ENCODE measurements at places on chromosomes 5 and 9. TPM values are rescaled to one million over a fixed set of nuclear protein-coding genes. Genes with fewer than 3 reads are reported as not detected.

Gene SCGB3A2
- total RNA-seq = not detected

Gene GARIN3
- not detected for total RNA-seq

Gene ANKRD18B
- 1.5 TPM for total RNA-seq

Gene SPOCK1
- not detected for total RNA-seq

Gene LCN15
- total RNA-seq = not detected

Gene ACER2
- total RNA-seq = 1.8 TPM

Gene C9orf57
- not detected for total RNA-seq

Gene ANXA6
- total RNA-seq = 307 TPM

- H3K27me3 ChIP-seq = no peaks in the 10 kb centered on the region
- no peak overlapping the region for H3K27ac ChIP-seq
- H3K4me1 ChIP-seq = no peaks in the 10 kb centered on the region
- no peak for DNase-seq
Observed at GRCh38 chr5:63401436-63402046, 560.7 kb downstream of the HTR1A start.

GRCh38 chr9:109249615-109250014 is 71.2 kb downstream of the EPB41L4B start:
- no peaks in the 10 kb centered on the region for H3K36me3 ChIP-seq
- H3K27ac ChIP-seq = no peak overlapping the region
- no peaks in the 10 kb centered on the region for H3K4me1 ChIP-seq
- H3K4me3 ChIP-seq = no peak overlapping the region
- peaks cover 55% of the 10 kb centered on the region for H3K27me3 ChIP-seq

DNA sequence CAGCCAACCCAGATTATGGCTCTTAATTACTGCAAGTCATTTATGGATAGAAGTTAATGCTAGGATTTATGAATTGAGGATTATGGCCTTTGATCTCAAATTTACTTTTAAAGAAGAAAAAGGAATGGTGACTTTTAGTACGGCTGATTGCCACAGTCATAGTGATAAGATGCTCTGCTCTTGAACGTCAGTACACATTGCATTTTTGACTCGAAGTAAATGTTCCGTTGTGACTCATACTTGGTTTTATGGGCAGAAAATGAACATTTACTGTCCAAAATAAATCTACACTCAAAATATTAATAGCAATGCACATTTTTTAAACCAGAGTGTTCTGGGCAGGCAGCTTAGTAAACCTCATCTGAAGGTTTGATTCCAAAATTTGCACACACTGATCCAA is 830 bp downstream of the ADAMTSL1 start:
- no peak overlapping the region for H3K27ac ChIP-seq
- DNase-seq = no peak
- H3K36me3 ChIP-seq = no peaks in the 10 kb centered on the region
- no peak overlapping the region for H3K4me3 ChIP-seq
- no peaks in the 10 kb centered on the region for H3K4me1 ChIP-seq

DNA sequence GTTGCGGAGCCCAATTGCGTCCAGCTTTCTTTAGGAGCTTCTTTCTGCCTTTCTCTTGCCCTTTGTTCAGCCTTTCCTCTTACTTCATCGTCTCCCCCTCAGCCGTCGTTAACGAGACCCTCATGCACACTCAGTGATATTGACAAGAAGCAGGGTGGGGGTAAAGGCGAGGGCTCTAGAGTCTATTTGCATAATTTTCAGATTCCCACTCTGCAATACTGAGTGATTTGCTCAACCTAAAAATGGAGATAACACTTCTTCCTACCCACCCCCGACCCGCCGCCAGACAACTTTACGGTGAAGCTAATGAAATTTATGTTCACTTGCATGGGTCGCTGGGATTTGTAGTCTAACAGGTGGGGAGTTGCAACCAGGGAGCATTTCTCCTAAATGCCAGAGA is 1.3 kb upstream of the TBC1D2 start:
- peaks cover 27% of the 10 kb centered on the region for H3K4me1 ChIP-seq
- H3K36me3 ChIP-seq = peaks cover 7% of the 10 kb centered on the region
- H3K27me3 ChIP-seq = no peaks in the 10 kb centered on the region
- peak overlapping the region; percentile 99 for H3K4me3 ChIP-seq

- H3K27me3 ChIP-seq = no peaks in the 10 kb centered on the region
- H3K27ac ChIP-seq = no peak overlapping the region
- no peaks in the 10 kb centered on the region for H3K4me1 ChIP-seq
- no peaks in the 10 kb centered on the region for H3K36me3 ChIP-seq
Observed at GRCh38 chr5:89560696-89561095, 677.7 kb upstream of the MEF2C start.

DNA sequence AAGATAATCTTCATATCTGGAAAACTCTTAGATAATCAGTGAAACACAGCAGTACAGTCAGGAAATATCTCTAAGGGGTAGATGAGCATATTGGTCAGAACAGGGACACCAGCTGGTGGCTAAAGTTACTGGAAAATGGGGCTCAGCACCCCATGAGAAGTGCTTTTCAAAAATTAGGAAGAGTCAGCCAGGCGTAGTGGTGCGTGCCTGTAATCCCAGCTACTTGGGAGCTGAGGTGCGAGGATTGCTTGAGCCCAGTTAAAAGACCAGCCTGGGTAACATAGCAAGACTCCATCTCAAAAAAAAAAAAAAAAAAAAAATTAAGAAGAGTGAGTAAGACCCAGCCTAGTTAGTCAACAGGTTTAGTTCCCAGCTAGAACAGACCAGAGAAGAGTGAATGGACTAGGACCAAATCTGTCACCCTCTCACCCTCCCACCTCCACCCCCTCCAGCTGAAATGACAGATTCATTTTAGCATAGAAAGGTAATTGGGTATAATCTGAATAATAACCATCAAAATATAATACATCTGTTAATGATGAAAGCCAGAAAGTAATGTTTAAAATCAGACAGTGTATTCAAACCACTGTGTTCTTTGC is 120.9 kb downstream of the CDC42SE2 start:
- H3K4me1 ChIP-seq = peaks cover 54% of the 10 kb centered on the region
- no peaks in the 10 kb centered on the region for H3K27me3 ChIP-seq
- peaks cover 12% of the 10 kb centered on the region for H3K36me3 ChIP-seq

GRCh38 chr5:134071614-134072207 is 42.8 kb upstream of the TCF7 start:
- no peak for DNase-seq
- no peaks in the 10 kb centered on the region for H3K27me3 ChIP-seq
- peak overlapping the region; percentile 88 for H3K4me3 ChIP-seq
- H3K27ac ChIP-seq = peak overlapping the region; percentile 80

DNA sequence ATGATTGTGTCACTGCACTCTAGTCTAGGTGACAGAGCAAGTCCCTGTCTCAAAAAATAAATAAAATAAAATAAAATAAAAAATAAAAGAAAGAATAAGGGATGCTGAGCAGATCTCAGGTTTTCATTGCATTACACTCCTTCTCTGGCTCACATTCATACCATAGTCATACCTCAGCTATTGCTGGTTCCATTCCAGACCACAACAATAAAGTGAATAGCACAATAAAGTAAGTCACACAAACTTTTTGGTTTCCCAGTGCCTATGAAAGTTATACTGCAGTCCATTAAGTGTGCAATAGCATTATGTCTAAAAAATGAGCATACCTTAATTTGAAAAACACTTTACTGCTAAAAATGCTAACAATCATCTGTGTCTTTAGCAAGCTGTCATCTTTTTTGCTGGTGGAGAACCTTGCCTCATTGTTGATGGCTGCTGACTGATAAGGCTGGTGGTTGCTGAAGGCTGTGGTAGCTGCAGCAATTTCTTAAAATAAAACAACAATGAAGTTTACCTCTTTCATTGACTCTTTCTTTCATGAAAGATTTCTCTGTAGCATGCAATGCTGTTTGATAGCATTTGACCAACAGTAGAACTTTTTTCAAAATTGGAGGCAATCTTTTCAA is 415.7 kb downstream of the ZNF608 start:
- H3K27me3 ChIP-seq = no peaks in the 10 kb centered on the region
- no peak overlapping the region for H3K27ac ChIP-seq
- no peaks in the 10 kb centered on the region for H3K36me3 ChIP-seq
- H3K4me3 ChIP-seq = no peak overlapping the region

DNA sequence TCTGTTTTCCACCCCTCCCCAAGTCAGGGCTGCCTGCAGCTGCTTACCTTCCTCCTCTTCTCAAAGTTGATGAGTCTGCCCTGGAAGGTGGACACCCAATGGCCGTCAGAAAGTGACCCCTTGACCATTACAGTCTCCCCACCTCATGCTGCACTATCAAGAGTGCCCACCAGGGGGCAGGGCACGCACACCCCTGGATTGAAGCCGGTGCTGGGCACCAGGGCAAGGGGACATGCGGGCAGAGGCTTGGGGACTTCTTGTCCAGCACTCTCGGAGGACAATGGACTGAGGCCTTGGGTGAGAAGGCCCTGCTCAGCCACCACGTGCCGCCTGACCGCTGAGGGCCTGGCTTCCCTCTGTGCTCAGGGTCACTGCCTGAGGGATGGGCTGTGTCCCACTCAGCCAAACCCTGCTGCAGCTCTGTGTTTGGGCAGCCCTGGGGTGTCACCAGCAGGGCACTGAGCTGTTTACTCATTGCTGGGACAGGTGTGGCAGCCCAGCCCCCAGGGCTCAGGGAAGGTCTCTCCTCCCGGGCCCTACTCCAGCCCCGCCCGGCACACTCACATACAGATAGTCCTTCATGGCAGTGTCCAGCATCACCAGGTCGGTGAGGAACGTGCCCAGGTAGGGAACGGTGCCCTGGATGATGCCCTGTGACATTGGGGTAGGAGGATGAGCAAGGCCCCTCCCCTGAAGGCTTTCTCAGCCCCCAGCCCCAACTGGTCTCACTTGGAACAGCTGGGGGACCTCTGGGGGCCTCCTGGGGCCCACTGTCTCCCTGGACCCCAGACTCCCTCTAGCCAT is 17.7 kb downstream of the RALGDS start:
- no peak for DNase-seq
- no peaks in the 10 kb centered on the region for H3K27me3 ChIP-seq
- H3K4me1 ChIP-seq = peaks cover 10% of the 10 kb centered on the region
- H3K4me3 ChIP-seq = peak overlapping the region; percentile 56
- peaks cover 15% of the 10 kb centered on the region for H3K36me3 ChIP-seq

- DNase-seq = no peak
- H3K27ac ChIP-seq = no peak overlapping the region
- H3K36me3 ChIP-seq = no peaks in the 10 kb centered on the region
- peaks cover 2% of the 10 kb centered on the region for H3K4me1 ChIP-seq
- no peak overlapping the region for H3K4me3 ChIP-seq
Observed at GRCh38 chr5:130992095-130992494, 173.0 kb downstream of the HINT1 start.

DNA sequence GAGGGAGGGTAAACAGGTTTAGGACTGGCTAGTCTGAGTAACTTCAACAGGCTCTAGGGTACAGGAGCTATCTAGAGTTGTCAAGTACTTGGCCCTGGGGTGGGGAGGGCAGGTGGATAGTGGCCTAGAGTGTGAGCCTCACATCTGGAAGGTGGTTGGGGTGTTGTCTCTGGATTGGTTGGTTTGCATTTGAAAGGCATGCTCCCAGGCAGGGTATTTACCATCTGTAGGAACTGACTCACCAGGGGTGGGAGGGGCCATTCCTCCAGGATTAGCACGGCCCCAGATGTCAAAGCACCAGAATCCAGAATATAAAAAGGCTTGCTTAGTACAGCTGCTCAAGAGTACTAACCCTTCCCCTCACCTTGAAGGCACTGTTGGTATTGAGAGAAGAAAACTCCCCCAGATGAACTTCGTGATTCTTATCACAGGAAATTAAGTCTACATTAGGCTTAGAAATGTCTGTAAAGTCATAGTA is 193.3 kb downstream of the NTRK2 start:
- H3K27me3 ChIP-seq = peaks cover 11% of the 10 kb centered on the region
- H3K27ac ChIP-seq = no peak overlapping the region
- no peak for DNase-seq
- no peak overlapping the region for H3K4me3 ChIP-seq

DNA sequence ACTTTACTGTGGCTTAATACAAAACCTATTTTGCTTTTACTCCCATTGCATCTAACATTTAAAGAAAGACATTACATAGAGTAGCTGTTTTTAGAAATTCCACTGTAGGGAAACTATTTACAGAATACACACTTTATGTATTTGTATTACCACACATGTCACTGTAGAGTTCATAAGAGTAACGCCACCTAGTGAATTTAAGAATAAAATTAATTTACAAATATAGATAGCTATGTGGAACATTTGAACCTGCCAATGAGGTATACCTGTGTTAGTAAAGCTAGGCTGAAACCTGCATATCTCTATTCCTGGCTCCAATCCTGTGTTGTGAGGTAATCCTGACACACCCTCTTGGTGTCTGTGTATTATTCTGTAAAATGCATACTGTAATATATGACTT is 234.4 kb downstream of the MAST4 start:
- peaks cover 33% of the 10 kb centered on the region for H3K4me1 ChIP-seq
- H3K36me3 ChIP-seq = peaks cover 3% of the 10 kb centered on the region
- no peak for DNase-seq
- peak overlapping the region; percentile 49 for H3K27ac ChIP-seq

GRCh38 chr5:137214446-137215189 is 284.5 kb downstream of the SPOCK1 start:
- H3K27me3 ChIP-seq = peaks cover 7% of the 10 kb centered on the region
- no peak for DNase-seq
- no peaks in the 10 kb centered on the region for H3K36me3 ChIP-seq
- H3K4me1 ChIP-seq = no peaks in the 10 kb centered on the region
- H3K4me3 ChIP-seq = no peak overlapping the region

- no peaks in the 10 kb centered on the region for H3K4me1 ChIP-seq
- H3K27me3 ChIP-seq = no peaks in the 10 kb centered on the region
- no peak overlapping the region for H3K4me3 ChIP-seq
- no peaks in the 10 kb centered on the region for H3K36me3 ChIP-seq
- no peak for DNase-seq
Observed at GRCh38 chr5:103602438-103602837, 39.8 kb upstream of the NUDT12 start.

- peaks cover 20% of the 10 kb centered on the region for H3K4me1 ChIP-seq
- H3K36me3 ChIP-seq = no peaks in the 10 kb centered on the region
- DNase-seq = no peak
- no peaks in the 10 kb centered on the region for H3K27me3 ChIP-seq
- no peak overlapping the region for H3K27ac ChIP-seq
Observed at GRCh38 chr9:128139621-128140020, 9.6 kb upstream of the LCN2 start.
